Activated CD8-positive, alpha-beta memory T cell treated with anti-CD3 and anti-CD28 coated beads for 4 hours (primary cell): ENCODE measurements at places on chromosomes 6 and 20.

GRCh38 chr20:8318965-8319625 is 187.0 kb downstream of the PLCB1 start:
- no peak for DNase-seq

- DNase-seq, result no peak
Observed at GRCh38 chr6:7528565-7528964, 12.9 kb upstream of the DSP start.

DNA sequence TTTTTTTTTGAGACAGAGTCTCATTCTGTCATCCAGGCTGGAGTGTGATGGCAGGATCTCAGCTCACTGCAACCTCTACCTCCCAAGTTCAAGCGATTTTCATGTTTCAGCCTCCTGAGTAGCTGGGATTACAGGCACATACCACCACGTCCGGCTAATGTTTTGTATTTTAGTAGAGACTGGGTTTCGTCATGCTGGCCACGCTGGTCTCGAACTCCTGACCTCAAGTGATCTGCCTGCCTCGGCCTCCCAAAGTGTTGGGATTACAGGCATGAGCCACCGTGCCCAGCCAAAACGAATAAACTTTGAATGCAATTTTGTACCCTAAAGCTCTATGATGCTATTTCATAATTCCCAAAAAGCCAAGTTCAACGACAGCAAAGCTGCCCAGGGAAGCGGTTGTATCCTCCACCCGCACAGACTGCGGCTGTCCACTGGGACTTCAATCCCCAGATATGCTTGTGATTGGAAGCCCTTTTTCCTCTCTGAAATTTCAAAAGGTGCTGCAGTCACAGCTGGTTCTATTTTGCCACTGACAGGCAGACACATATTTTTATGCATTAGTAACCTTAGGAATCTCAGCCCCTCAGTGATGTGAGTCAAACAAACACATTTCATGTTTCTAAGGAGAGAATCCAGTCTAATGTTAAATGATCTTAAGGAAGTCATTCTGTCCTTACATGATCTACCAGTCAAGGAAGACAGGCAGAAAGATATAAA is 8.7 kb upstream of the RAMACL start:
- no peak for DNase-seq

GRCh38 chr6:159494586-159494972 is 198.5 kb downstream of the SOD2 start:
- no peak for DNase-seq

DNA sequence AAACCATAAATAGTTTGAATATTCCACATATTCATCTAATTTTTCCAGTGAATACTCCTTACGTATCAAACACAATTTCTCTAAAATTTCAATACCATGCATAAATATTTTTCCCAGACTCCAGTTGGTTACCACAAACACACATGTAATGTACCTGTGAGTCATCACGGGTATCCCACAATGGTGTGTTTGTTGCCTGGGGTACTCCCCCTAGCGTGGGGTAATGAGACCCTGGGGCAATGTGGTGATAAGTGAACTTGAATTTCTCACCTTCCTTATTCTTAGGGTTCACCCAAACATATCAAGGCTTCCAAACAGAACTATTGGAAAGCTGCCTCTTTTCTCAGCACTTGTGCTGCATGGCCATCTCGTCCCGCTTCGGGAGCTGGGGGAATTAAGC is 51.0 kb downstream of the STX7 start:
- DNase-seq, result no peak

DNA sequence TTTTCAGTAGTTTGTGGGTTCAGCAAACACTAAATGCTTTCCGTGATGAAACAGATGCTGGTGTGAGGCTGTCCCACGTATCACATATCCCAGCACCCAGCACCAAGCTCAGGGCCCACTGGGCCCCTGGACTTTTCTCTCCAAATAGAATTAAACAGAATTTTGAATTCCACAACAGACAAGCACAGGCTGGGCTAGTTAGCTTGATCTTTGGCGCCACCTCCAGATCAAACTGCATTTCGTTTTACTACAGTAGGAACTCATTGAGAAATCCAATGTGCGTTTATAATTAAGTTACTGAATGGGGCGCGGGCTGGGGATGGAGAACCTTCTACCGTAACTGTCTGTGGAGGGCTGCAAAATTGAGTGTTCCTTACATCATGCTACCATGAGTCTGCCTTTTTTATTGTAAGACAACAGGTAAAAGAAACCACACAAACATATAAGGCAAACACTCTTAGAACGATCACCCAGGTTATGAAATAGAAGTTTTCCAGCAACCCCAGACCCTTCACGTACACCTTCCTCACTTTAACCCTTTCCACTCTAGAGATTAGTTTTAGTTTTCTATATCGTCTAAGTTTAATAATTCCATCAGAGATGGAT is 107.8 kb downstream of the ZFP64 start:
- DNase-seq, result no peak

GRCh38 chr20:24341781-24342180 is 127.6 kb upstream of the SYNDIG1 start:
- DNase-seq, result no peak

DNA sequence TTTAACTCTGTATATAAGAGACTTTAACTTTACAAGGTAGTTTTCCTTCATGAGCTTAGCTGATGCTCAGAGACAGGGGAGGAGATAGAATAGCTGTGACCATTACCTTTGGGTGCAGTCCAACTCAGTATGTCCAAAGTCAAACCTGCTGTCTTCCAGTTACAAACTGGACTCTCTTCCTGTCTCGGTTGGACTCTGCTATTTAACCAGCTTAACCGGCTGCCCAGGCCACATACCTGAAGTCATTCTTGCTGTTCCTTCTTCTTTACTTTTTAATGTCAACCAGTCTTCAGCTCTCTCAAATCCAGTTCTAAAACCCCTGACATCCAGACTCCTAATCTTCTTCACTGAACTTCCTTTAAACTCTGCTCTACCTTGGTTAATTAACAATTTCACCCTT is 138.3 kb upstream of the TSHZ2 start:
- DNase-seq, result no peak

GRCh38 chr6:97586344-97586743 is 303.3 kb upstream of the MMS22L start:
- no peak for DNase-seq

GRCh38 chr6:88709819-88710246 is 253.6 kb downstream of the RNGTT start:
- no peak for DNase-seq

GRCh38 chr6:115821798-115822197 is 238.9 kb downstream of the FRK start:
- DNase-seq, result no peak

- DNase-seq, result no peak
Observed at GRCh38 chr6:23535101-23535500, 590.9 kb upstream of the NRSN1 start.

- no peak for DNase-seq
Observed at GRCh38 chr6:157853902-157854502, 31.0 kb downstream of the SNX9 start.

GRCh38 chr6:31813465-31813849 is 1.6 kb downstream of the HSPA1L start:
- DNase-seq, result no peak
